ENCODE measurements at places on chromosomes 13 and 19.

DNA sequence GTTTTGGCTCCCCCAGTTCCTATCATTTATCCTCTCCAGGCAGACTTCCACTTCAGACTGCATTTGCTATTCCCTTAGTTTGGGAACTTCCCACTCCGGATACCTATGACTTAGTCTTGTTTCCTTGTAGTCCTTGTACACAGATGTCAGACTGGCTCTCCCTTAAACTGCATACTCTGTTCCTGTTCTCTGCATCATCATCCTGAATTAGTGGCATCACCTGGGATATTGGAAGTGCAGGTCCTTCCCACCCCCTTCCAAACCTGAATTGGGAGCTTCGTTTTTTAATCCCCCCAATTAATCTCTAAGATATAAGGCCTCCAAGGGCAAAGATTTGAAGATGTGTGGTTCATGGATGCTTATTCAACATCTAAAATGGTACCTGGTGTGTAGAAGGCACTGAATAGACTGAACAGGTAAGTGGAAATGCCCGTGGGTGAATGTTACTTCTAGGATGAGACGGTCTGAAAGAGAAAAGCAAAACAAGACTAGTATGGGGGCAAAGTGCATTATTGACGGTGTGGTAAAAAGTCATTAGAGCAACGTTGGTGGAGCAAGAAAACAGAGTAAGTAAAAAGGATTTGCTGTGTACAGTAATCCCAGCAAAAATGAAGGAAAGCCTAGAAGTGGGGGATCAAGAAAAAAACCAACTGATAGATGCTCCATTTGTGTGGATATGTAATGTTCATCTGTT is 9.6 kb downstream of the MIR17HG start:
- DNase-seq, result no peak

DNA sequence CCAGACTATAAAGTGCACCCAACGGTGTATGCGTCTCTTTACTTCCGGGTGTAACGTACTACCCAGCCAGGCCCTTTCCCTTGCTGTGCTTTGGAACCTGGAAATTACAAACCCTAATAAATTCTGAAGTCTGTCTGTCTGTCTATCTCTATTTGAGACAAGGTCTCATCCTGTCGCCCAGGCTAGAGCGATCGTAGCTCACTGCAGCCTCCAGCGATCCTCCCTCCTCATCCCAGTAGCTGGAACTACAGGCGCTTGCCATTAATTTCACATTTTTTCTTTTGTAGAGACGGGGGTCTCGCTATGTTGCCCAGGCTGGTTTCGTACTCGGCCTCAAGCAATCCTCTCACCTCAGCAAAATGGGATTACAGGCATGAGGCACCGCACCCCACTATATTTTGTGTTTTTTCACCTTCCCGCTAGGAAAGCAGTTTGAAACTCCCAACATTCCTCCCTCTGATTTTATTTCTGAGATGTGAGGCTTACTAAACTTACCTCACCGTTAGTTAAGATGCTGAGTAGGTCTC is 469 bp upstream of the RNF6 start:
- DNase-seq, result no peak

GRCh38 chr19:55537741-55538111 is 793 bp upstream of the SBK2 start:
- no peak for DNase-seq

- no peak for DNase-seq
Measured at GRCh38 chr13:34546344-34547250, 395.5 kb upstream of the NBEA start.

GRCh38 chr13:40445557-40445990 is 220.9 kb downstream of the FOXO1 start:
- DNase-seq, result no peak

DNA sequence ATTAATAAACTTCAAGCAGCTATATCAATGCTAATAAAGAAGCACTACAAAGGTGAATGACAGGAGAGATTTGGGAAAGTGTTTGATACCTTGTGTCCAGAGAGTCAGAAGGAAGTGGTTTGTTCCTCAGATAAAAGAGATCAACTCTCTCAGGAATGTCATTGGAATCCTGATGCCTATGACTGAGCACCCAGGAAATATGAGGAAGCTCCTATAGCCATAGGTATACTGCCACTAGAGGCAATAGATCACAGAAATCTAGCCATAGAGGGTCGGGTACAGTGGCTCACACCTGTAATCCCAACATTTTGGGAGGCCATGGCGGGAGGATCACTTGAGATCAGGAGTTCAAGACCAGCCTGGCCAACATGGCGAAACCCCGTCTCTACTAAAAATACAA is 612.6 kb downstream of the DACH1 start:
- DNase-seq, result no peak

- no peak for DNase-seq
Measured at GRCh38 chr19:4097501-4097900, 26.4 kb downstream of the MAP2K2 start.

DNA sequence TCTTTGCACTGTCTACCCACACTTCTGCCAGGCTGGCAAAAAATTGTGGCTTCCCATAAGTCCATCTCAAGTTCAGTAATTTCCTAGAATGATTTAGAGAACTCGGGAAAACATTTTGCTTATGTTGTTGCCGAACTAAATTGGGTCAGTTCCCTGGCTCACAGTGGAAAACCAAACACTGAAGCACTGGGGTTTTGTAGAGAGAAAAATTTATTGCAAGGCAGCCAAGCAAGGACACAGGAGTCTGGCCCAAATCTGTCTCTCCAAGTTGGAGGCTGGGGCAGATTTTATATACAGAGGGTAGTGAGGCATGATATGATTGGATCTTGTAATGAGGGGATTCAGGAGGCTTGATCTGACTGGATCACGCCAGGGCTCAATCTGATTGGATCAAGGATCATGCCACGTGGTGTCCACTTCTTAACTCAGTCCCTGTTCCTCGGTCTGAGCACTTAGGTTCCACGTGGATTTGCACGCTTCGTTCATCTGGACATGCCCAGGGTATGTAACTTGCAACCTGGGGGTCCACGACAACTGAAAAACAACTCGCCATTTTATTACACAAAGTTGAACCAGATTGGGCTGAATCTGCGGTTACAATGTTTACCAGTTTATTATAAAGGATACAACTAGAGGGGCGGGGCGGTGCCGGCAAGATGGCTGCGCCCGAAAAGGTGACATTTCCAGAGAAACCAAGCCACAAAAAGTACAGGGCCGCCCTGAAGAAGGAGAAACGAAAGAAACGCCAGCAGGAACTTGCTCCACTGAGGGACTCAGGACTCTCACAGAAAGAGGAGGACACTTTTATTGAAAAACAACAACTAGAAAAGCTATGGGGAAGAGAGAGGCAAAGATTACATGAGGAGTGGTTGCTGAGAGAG is 7.3 kb downstream of the CD209 start:
- no peak for DNase-seq

- DNase-seq, result no peak
Measured at GRCh38 chr19:56222901-56223300, 20.8 kb downstream of the ZSCAN5C start.

- DNase-seq, result no peak
Measured at GRCh38 chr13:75319254-75319653, 162.7 kb downstream of the TBC1D4 start.

DNA sequence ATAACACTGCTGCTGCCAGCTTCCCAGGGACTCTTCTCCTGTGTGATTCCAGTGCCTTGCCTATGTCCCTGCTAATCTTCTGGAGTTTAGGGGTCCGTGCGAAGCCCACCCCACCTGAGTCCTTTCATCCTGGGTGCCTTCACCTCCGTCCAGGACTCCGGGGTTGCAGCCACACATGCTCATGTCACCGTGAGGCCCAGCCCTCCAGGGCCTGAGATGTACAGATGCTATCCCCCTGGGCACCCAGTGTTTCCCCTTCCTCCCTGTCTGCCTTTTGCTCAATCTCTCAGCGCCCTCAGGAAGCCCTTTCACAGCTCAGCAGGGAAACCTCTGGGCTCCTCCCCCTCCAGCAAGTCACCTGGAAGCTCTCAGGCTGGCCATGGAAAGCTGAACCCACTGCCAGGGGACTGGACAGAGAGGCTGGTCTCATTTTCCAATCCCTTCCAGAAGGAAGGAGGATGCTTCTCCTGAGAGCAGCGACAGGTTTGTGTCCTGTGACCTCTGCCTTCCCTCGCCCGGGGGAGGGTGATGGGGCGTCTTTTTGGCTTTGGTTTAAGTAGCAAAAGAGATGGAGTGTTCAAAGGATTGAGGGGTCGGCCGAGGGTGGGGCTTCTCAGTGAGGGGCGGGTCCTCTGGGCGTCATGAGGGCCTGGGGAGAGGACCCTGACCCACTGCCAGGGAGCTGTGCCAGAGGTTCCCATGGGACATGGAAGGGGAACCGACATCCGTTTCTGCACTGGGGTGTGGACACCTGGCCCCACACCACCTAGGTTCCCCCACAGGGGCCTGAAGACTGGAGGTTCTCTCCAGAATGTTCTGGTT is 30.8 kb upstream of the TFDP1 start:
- no peak for DNase-seq

DNA sequence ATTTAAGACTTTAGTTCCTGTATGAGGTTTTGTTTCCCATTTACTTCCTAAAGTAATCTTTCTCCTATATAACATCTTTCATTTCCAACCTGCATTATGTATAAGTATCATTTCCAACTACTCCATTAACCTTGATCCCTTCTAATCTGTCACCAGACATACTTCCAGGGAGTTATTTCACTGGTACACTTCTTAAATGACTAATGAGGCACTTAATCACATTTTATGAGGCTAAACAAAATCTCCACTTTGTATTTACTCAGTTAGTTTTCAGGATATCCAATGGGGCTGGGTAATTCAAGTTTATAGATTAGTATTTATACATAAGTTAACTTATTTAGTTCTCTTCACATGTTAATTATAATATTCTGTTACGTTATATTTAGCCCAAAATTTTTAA is 634.7 kb downstream of the PCDH17 start:
- no peak for DNase-seq

- DNase-seq, result peak; percentile 32
Measured at GRCh38 chr13:46071590-46072249, 19.2 kb upstream of the ZC3H13 start.

DNA sequence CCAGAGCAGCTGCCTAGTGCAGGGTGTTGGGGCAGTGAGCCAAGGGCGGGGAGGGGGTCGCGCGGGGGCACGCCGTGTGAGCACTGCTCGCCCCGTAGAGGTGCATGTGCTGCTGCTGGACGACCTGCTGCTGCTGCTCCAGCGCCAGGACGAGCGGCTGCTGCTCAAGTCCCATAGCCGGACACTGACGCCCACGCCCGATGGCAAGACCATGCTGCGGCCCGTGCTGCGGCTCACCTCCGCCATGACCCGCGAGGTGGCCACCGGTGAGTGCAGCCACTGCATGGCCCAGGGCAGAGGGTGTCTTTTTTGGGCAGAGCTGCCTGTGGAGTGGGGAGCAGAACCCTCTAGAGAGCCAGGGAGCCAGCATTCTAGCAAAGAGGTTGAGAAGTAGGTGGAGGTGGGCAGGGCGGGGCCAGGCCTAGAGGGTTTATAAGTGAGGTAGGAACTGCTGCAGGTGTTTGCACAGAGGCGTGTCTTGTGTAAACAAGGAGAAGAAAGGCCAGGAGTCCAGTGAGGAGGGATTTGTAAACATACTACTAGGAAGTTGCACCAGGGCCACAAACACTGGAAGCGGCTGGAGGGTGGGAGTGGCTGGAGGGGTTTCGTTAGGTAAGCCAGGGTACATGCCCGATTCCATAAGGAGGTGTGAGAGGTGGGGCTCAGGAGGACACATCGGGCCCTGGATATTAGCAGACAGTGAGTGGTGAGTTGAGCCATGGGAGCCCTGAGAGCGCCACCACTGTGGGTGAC is 21.3 kb downstream of the ARHGEF1 start:
- no peak for DNase-seq

- DNase-seq, result no peak
Measured at GRCh38 chr13:38415233-38415632, 65.6 kb downstream of the UFM1 start.

DNA sequence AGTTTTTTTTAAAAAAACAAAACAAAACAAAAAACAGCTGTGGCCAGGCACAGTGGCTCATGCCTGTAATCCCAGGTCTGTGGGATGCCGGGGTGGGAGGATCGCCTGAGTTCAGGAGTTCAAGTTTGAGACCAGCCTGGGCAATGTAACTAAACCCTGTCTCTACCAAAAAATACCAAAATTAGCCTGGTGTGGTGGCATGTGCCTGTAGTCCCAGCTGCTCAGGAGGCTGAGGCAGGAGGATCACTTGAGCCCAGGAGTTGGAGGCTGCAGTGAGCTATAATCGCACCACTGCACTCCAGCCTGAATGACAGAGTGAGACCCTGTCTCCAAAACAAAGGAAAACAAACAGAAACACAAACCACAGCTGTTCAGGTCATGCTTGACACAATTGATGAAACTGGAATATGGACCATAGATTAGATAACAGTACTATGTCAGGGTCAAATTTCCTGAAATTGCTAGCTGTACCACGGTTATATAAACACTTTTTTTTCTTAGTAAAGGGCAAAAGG is 6.9 kb upstream of the ANGPTL4 start:
- DNase-seq, result no peak

DNA sequence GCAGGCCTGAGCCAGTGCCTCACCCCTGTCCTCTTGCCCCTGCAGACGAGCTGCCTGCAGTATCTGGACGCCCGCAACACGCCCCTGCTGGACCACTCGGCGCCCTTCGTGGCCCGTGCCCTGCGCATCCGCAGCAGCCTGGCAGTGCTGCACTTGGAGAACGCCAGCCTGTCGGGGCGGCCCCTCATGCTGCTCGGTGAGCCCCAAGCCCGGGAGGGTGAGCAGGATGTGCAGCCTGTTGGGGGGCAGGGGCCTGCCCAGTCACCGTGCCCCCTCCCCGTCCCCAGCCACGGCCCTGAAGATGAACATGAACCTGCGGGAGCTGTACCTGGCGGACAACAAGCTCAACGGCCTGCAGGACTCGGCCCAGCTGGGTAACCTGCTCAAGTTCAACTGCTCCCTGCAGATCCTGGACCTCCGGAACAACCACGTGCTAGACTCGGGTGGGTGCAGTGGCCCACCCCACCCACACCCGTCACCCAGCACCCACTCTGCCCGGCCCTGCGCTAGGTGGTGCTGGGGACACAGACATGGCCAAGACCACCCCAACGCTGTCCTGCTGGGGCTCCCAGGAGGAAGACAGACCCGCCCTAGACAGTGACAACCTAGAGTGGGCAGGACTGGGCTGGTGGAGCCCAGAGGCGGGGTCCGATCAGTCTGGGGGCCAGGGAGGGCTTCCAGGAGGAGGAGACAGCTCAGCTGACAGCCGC is 18.6 kb downstream of the NKPD1 start:
- DNase-seq, result no peak

DNA sequence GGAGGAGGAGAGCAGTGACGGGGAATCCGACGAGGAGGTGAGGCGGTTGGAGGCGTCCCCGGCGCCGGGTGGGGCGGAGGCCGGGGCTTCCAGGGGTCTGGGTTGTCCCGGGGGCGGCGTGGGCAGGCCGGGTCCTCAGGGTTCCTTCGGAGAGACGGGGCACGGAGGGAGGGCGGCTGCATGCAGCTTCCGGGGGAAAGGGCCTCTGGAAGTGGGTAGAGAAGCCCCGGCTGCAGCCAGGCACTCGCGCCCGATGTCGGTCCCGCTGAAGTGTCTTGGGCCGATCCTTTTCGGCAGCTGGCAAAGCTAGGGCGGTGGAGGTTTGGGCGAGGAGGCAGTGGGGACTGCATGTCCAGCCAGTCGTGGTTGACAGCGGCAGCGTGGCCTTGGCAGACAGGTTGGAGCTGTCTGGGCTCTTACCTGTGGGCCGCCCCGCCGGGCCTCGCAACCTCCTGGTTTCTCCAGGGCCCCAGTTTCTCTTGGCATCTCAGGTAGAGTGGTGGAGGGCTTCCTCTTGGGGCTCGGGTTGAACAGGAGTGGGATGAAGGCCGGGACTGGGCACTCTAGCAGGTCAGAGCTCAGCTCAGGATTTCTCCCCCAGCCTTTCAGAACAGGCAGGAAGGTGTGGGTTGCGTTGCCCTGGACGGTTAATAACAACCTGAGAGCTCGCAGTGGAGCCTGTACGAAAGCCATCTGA is 690 bp downstream of the KMT2B start:
- DNase-seq, result peak; percentile 56
